SK-N-SH (cell line): ENCODE measurements at places on chromosomes 7 and 10.

DNA sequence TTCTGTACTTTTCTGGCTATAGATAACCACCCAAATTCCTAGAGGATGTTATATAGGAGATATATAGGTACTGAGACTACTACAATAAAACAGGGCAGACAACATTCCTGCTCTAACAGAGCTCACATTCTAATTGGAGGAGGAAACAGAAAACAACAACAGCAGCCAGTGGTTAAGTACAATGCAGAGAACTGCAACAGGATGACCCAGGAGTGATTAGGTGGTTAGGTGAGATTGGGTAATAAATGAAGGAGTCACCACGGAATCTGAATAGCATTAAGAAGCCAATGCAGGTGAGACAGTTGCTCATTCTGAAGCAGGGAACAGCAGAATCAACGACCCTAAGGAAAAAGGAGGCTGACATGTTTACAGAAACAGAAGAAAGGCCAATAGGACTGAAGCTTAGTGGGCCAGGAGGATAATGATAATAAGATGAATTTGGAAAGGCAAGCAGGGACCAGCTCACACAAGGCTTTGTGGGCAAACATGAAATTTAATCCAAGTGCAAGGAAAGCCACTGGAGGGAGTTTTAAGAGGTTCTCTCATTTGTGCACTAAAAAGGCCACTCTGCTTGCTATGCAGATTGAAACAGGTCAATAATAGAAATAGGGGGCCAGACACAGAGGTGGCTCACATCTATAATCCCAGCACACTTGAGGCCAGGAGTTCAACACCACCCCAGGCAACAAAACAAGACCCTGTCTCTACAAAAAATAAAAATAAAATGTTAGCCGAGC lies 16.9 kb upstream of the REEP3 start:
- no peak for DNase-seq

DNA sequence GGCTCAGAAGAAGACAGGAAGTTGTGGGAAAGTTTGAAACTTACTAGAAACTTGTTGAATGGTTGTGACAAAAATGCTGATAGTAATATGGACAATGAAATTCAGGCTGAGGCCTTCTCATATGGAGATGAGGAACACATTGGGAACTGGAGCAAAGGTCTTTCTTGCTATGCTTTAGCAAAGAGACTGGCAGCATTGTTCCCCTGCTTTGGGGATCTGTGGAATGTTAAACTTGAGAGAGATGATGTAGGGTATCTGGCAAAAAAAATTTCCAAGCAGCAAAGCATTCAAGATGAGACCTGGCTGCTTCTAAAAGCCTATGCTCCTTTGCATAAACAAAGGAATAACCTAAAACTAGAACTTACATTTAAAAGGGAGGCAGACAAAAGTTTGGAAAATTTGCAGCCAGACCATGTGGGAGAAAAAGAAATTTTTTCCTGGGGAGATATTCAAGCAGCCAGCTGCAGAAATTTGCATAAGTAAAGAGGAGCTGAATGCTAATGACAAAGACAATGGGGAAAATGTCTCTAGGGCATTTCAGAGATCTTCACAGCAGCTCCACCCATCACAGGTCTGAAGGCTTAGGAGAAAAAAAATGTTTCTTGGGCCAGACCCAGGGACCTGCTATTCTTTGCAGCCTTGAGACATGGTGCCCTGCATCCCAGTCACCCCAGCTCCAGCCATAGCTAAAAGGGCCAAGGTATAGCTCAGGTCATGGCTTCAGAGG lies 16.5 kb upstream of the KCND2 start:
- DNase-seq, result no peak

- no peak for DNase-seq
Measured at GRCh38 chr7:140688341-140688740, 8.2 kb upstream of the NDUFB2 start.

- no peak for DNase-seq
Measured at GRCh38 chr7:139617074-139617473, 93.6 kb downstream of the CLEC2L start.

- no peak for DNase-seq
Measured at GRCh38 chr7:78194611-78195010, 396.0 kb downstream of the PHTF2 start.

DNA sequence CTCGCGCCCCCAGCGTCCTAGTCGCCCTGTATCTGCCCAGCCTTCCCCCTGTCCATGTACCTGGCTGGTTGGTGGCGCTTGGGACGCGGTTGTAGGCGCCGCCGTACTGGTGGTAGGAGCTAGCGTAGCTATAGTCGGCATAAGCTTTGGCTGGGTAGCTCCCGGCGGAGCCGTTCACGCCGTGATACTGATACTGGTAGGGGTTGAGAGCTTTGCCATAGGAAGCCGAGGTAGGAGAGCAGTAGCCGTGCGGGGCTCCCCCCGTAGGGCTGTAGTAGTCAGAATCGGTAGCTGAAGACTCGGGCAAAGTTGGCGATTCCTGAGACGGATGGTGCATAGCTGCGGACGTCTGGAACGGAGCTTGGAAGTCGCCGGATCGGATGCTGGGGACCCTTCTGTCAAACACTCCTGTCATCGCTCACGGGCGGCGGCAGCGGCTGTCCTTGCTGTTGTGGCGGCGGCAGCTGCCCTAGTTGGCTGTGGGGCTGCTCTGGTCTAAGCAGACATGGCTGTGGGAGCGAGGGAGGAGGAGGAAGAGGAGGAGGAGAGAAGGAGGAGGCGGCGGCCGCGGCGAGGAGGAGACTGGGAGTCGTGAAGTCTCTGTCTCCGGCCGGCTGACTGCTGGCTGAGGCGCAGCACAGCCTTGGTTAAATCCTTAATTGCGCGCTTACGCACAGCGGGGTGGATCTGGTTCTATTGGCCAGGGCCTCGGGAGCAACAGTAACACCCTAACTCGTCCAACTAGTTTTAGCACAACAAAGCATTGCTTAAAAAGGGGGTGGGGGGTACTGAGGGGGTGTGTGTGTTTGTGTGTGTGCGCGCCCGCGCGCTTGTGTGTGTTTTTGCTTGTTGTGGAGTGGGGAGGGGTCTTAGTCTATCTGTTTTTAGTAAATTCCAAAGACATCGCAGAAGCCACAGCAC lies at the start of gene DLX5:
Gene DLX5, minus strand, starts transcription at position 623 of the 921 bp plus-strand sequence. Its CDS starts 208 bp downstream, at position 415.
- DNase-seq, result peak; percentile 84

GRCh38 chr7:18222636-18223035 lies 195.0 kb upstream of the PRPS1L1 start:
- no peak for DNase-seq

GRCh38 chr10:2380218-2380617 lies 642.9 kb upstream of the ADARB2 start:
- DNase-seq, result no peak

GRCh38 chr7:101728128-101728527 lies 89.3 kb upstream of the CUX1 start:
- DNase-seq, result no peak

DNA sequence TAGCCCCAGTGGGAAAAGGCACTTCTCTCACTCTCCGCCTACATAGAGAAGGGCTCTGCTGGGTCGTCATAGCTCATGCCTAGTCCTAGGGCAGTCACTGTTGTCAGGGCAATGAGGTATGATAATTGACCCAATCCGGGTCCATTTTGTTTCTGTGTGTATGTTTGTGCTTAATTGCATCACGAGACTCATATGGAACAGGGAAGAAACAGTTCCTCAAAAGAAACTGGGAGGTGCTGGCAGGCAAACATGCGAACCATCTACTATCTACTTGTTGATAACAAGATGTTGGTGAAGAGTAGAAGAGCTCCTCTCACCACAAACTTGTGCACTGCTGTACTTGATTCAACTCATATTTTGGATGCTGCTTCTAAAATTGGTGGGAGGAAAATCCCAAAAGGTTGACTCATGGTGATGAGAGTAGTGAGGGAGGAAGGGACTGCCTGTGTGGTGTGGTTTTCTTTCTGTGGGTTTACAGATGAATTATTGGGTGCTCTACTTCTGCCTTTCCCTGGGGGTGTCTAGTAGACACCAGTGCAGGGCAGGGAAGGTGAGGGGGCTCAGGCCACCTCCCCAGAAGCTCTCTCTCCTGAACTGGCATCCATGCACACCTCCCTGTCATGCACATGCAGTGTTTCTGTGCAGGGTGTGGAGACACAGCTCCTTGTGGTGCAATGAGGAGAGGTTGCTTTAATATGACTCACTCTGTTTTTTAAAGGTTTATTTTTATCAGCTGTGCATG lies 29.4 kb downstream of the LSMEM1 start:
- no peak for DNase-seq

GRCh38 chr10:49620841-49621378 lies 7.1 kb downstream of the CHAT start:
- DNase-seq, result no peak

GRCh38 chr10:74828946-74829345 lies 2.5 kb downstream of the KAT6B start:
- no peak for DNase-seq

GRCh38 chr10:101749047-101750016 lies 26.6 kb downstream of the FGF8 start:
- DNase-seq, result no peak

DNA sequence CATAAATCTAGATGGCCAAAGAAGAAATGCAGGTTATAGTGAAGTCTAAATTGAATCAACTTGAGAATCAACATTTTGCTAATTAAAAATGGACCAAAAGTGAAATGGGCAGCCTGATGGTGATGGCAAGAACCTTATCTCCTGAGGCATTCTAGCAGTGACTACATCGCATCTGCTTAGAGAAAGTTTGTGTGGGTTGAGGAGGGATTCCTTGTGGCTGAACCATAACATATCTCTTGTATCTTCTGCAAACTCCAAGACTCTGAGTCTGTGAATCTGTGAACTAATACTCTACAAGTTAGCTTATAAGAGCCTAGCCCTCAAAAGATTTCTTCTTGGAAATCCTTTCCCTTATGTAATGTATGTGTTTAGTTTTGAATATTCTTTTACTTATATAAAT lies 85.6 kb downstream of the PRKG1 start:
- no peak for DNase-seq

DNA sequence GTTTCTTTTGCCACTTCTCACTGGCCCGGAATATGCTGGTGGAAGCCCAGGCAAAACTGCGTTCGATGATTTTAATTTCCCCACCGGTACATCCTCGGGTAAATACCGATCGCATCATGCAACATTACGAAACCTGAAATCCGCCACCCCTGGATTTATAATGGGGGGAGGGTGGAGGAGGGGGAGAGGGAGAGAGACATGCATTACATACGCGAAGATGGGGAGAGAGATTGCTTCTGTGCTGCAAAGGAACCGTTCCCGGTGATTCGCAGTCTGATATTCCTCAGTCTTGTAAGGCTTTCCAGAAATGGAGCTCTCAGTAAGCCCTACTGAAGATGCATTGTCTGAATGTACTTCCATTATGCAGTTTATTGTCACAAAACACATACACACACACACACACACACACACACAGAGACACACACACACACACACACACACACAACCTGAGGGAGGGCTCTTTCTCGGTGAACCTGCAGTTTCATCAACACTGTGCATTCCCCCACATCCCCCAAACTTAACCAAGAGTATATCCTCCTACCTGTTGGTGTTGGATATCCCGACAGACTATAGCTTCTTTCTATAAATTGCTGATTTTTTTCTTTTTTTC lies 741 bp downstream of the GPR85 start:
- DNase-seq, result peak; percentile 38

DNA sequence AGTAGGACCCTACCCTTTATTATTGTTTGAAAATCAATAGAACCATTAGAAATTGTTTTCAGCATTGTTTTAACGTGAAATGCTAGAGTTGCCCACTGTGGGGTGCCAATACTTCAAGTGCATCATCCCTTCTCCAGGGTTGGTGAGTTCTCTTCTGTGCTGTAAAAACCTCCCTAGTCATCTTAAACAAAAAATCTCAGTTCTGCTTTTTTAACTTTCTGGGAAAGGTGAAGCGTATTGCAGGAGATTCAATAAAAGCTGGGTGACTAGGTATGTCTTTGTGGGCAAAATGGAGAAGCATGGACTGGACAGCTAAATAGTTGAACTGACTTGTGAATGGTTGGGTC lies 699.1 kb downstream of the SUGCT start:
- no peak for DNase-seq

- DNase-seq, result no peak
Measured at GRCh38 chr7:30116771-30117170, 18.0 kb upstream of the MTURN start.

GRCh38 chr10:85124603-85125051 lies 796.2 kb downstream of the CCSER2 start:
- no peak for DNase-seq

DNA sequence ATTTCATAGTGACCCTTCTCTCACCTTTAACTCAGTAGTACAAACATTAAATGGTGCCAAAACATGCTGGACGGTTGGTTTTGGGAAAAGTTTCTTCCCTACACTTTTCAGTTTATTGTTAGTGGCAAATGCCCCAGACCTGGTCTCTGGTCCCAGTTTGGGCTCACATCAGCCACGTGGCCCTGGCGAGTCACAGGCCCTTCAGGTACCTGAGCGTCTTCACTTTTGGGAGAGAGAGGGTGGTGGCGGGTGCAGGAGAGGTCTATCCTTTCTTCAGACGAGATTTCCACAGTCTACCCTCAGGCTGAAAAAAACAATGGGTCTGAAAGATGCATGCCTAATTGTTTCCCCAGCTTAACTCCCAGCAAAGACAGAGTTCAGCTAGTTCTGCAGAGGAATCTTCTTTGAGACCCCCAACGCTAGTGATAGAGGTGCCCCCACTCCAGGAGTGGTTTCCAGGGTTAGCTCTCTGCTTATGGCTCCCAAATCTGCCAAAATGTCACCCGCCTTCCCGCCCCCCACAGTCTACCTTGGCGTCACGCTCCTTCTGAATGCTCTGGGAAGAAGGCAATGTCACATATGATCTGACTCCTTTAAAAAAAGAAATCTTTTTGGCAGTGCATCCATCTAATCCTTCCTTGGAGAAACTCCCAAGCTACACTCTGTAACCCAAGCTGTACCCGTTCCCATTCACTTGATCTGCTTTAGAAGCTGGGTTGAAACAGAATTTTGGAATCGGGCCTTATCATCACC lies 384.8 kb upstream of the FOXK1 start:
- DNase-seq, result no peak

GRCh38 chr7:33774762-33775523 lies 130.4 kb upstream of the BMPER start:
- DNase-seq, result no peak

DNA sequence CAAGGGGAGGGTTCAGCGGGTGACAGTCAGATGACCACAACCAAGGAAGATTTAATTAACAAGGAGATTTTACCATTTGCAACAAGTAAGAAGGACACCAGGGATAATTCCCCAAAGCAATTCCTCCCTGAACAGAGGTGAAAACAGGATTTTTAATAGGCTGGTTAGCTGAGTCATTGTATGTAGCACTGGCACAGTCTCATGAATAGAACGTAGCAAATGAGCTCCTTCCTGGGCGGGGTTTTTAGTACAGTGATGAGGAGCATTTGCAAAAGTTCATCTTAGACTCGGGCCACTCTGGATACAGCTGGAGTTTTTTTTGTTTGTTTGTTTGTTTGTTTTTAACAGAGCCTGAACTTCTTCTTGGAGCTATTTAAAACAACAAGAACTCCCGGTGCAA lies 39.0 kb downstream of the TAC1 start:
- DNase-seq, result no peak

DNA sequence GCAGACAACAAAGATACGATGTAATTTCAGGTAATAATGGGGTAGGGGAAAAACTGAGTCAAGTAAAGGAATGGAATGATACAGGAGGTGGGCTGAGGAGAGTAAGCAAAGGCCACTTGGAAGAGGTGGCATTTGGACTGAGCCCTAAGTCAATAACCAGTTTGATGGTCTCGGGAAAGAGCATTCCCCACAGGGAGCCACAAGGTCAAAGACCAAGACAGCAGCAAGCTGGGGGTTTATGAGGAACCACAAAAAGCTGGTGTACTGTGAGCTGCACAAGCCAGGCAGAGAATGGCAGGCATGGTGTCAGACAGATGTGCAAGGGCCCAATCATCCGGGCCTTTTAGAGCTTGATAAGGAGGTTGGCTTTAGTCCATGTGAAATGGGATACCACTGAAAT lies 98.7 kb downstream of the NOC3L start:
- DNase-seq, result no peak
